ENCODE measurements at places on chromosomes 12 and 14. TPM values are rescaled to one million over a fixed set of nuclear protein-coding genes. Genes with fewer than 3 reads are reported as not detected.
A peak's percentile ranks its signal among the peaks of the same experiment; 100 is the strongest.

GRCh38 chr12:49867570-49868341 is 24.9 kb upstream of the BCDIN3D start:
- DNase-seq: no peak

- DNase-seq: no peak
Measured at GRCh38 chr12:7058850-7059395, 1.6 kb upstream of the C1S start.

GRCh38 chr14:52131640-52132320 is 62.9 kb upstream of the NID2 start:
- no peak for DNase-seq

DNA sequence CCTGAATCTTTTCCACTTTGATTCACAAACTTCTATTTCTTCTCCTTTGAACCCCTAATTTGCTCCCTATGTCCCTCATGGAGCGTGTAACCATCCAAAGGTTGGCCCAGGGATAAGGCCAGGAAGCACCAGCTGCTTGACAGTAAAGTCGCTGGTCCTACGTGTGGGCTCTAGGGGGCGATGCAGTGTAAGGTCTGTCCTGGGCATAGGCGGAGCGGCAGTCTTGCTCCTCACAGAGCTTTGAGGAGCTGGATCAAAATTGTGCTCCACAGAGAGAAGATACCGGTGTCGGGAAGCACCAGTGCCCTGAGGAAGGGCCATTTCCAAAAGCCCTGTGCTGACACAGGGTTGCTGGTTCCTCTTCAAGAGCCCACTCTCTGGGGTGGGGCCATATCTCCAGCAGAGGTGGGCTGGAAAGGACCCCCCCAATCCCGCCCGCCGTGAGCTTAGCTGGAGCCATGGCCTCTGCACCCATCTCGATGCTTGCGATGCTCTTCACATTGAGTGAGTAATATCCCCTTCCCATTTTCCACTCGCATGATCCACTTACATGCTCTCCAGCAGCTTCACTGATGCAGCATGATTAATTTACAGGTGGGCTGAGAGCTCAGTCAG is 49.9 kb upstream of the OR4E1 start:
- DNase-seq: no peak

DNA sequence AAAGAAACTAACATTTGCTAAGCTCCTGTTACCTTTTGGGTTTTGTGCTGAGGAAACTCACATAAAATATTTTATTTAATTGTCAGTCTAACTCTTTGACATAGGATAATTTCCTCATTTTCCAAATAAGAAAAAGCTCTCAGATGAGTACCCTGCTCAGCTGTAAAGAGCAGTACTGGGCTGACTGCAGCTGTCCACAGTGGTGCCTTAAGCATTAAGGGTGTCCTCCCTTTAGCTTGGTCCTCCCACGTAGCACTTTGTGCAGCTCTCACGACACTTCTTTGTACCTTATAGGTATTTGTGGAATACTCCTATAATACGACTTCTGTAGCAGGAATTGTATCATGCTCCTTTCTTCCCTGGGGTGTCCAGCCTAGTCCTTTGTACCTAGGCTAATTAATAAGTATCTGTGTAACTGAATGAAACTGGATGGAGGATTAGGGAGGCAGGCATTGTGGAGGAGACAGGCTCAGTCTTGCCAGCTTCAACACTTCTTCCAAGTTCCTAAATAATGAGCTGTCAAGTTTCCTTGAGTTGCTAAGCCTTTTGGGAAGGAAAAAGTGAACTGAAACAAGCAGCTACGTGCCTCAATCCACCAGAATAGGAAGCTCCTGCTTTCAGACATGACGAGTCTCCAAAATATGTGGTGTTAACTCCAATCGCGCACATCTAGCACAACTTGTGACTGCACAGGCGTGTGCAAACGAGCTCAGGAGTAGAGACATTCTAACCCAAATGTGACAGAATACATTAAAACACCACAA is 123.0 kb downstream of the SLC38A4 start:
- no peak for DNase-seq

DNA sequence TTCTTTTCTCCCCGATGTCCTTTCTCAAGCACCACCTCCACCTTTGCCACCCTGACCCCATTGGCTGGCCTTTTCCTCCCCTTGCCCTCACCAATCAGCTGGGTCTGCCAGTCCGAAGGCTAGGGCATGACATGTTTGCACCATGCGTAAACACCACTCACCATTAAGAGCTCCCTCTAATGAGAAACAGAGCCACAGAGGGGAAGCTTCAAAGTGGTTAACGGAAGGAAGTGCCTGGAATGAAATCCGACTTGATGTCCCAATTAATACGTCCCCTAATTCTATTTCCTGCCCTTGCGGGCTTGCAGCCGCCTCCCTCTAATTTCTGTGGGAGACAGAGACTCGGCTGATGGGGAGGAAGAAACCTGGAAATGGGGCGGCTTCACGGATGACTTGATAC is 318.5 kb upstream of the TBX3 start:
- no peak for DNase-seq

GRCh38 chr12:12723681-12724420 is 6.7 kb downstream of the CDKN1B start:
- peak; percentile 75 for DNase-seq

DNA sequence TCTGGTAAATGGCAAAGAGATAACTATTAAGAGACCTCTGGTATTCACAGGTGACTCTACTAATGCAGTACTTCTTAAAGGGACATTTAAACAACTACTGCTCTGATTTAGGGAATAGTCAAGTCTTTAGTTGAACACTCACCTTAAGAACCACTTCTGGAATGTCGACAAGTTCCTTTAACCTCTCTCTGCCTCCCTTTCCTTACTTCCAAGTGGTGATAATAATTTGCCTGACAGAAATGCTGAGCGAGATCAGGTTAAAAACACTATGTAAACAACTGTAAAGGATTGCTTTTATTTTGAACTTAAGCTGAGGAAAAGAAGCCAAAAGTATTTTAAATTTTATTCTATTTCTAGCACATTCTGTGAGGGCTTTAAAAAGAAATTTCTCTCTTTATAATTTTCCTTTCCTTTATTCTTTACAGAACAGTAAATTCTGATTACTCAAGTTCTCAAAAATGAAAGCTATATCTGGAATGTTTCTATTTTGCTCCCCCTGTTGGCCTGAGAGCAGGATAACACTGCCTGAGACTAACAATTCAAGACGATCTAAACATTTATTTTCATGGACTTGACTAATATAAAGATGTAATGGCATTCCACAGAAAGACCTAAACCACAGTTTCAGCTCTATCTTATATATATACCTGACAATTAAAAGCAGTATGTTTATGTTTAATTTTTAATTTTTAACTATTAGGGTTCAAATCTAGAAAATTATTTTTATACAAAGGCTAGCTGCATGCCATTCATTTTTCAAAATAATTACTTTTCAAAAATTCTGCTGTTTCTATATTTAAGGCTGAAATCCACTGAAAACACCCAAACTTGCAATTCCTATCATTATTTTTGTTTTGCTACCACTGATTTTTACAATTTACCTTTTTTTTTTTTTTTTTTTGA is 29.2 kb downstream of the ZCCHC8 start:
- DNase-seq: no peak

DNA sequence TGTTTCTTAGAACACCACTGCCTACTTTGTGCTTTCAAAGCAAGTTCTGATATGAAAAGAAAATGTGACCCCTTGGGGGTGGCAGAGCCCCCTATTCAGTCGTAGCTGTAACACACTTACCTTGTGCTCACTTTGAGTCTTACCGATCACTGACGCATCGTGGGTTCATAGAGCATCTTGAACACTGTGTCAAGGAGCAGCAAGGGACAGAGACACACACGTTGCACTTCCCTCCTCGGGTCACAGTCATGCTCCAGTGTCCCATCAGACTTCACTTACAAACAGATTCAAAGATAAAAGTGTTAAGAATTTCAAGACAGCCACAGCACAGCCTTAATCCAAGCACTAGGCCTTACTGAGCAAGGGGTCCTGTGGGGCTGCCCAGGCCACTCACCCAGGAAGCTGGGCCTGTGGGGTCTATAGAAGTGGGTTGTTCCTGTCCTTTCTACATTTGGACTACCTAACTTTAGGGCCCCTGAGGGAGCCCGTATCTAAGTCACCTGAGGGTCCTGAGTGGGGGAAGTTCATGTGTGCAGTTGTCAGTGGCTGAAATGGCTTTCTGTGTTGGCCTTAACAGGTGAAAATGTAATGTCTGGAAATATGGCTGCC is 75.4 kb upstream of the BDKRB2 start:
- no peak for DNase-seq

DNA sequence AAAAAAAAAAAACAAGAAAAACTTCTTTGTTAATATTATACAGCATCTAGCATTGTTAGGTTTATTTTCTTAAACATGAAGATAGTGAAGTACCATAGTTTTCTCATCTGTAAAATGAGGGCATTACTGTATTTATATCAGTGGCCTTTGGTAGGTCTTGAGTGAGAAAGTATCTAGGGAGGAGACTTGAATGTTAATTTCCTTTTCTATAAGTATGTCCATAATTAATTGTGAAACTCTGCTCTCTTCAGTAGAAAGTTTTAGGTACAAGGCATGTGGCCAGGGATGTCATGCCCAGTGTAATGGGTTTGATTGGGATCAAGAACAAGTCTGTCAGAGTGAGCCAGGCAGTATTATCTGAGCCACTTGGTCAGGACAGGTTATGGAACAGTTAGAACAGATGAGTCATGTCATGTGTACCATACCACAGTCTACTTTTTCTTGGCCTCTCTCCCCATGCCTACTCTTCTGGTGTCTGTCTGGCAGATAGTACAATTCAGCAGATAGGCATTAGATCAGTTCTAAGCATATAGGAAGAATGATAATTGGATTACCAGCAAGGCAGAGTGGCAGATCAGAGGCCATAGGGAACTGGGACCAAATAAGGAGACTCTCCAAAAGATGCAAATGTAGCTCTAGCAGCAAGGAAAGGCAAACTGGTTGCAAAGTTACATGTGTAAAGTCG is 30.4 kb downstream of the FBXO34 start:
- no peak for DNase-seq

GRCh38 chr14:32121536-32121935 is 44.4 kb downstream of the ARHGAP5 start:
- no peak for DNase-seq

GRCh38 chr14:43894534-43894933 is 612.5 kb downstream of the FSCB start:
- no peak for DNase-seq

- no peak for DNase-seq
Measured at GRCh38 chr12:55972456-55972855, 1.4 kb upstream of the RAB5B start.

DNA sequence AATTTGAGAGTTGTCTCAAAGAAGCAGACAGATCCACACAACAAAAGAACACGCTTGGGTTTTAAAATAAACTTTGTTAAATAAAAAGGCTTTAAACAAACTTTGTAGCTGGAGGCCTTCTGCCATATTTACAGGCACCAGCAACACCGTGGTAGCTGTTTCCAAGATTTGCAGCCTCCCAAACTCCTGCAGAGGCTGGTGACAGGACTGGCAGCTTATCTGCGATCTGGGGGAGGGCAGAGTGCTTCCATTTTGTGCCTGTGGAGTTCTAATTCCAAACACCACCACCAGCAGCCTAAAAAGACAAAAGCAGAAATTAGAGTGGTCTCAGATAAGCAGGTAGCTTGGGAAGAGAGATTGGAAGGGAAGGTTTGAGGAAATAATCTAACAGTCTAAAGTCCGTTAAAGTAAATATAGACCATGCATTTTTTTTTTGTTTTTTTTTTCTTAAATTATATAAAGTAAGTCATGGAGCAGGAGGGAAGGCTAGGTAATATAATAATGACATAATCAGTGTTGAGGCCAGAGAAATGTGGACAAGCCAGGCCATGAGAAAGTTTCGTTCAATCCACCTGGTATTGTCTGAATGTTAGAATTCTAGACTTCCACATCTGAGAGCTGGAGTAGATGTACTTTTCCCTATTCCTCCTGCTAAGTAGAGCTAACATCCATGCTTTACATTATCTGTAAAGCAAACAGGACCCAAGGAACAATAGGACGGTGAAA is 69.6 kb upstream of the TMEM132D start:
- DNase-seq: no peak

- no peak for DNase-seq
Measured at GRCh38 chr12:105256011-105256410, 20.0 kb upstream of the APPL2 start.

GRCh38 chr12:84954415-84954814 is 41.8 kb upstream of the SLC6A15 start:
- DNase-seq: no peak

TAS2R10 gene
- not detected for total RNA-seq

TAS2R9 gene
- not detected for total RNA-seq

LUM gene
- total RNA-seq: 54.9 TPM

GPD1 gene
- total RNA-seq: 51.1 TPM

ZNF84 gene
- total RNA-seq: 15.1 TPM

SYNDIG1L gene
- total RNA-seq: not detected

FGD4 gene
- 17.4 TPM for total RNA-seq
